T-helper 2 cell (primary cell): ENCODE measurements at places on chromosomes 13 and 19.

DNA sequence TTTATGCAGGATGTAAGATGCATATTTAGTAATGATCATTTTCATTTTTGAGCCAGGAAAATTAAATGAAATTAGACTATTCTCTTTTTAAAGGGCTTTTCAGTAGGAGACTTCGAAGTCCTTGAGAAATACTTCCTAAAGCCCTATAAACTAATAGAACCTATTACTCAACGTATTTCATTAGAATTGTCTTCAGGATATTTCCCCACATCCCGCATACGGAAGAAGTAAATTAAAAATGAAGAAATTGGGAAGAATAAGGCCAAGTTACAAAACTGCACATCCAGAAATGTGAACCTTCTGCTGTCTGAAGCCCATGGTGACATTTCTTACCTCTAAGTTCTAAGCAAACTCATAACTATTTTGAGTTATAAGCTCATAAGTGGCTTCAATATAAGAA, 66.5 kb downstream of the RXFP2 start:
- no peak for DNase-seq

- no peak for DNase-seq
These were observed 119.5 kb downstream of the FLT1 start for GRCh38 chr13:28375250-28375930.

- DNase-seq = no peak
These were observed 675 bp downstream of the PEG3 start for GRCh38 chr19:56839652-56840450.

- DNase-seq = no peak
These were observed 170.5 kb upstream of the HTR2A start for GRCh38 chr13:47067306-47067705.

DNA sequence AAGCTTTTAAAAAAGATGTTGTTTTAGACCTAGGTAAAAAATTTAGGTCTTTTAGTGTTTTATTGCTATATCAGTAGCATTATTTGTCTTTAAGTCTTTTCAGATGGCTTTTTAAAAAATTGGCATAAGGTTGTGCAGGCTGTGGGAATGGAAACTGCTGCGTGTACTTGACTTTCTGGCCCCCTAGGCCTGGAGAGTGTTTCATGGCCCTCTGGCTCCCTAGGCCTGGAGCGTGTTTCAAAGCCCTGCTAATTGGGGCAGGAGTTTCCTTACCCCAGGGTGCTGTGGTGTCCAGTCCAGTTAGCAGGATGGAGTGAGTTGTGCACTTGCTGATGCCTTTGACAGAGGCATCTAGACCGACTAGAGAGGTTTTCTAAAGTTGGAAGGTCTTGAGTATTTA, 23.8 kb downstream of the PRAM1 start:
- no peak for DNase-seq

GRCh38 chr13:95137096-95137495, 164.2 kb downstream of the ABCC4 start:
- no peak for DNase-seq

- DNase-seq = no peak
These were observed 21.9 kb downstream of the IPO5 start for GRCh38 chr13:97975280-97975847.
